Memory B cell (primary cell): ENCODE measurements at places on chromosomes 12 and 14.

GRCh38 chr12:108457006-108457733 is 57.9 kb upstream of the FICD start:
- DNase-seq = peak; percentile 23

- no peak for DNase-seq
These were observed 30.8 kb downstream of the NCKAP5L start for GRCh38 chr12:49797449-49797776.

DNA sequence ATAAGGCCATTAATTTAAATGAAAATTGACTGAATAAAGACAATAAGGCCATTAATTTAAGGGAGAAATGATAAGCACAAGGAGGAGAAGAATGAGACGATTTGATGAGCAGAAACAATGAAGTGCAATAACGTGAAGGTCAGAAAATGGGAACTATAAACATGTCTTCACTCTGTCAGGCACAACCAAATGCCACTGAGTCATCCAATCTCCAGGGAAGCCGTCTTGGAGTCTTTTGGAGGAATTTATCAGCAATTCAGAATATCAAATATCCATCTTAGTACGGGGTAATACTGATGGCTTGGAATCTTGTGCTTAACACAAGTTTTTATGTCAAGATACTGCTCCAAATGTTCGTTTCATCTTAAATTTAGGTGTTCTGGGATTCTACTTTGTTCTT is 159.9 kb downstream of the CAPZA3 start:
- no peak for DNase-seq

- no peak for DNase-seq
These were observed 42.0 kb downstream of the CNTN1 start for GRCh38 chr12:40734276-40734675.
